ENCODE measurements at places on chromosomes 2 and 18.

DNA sequence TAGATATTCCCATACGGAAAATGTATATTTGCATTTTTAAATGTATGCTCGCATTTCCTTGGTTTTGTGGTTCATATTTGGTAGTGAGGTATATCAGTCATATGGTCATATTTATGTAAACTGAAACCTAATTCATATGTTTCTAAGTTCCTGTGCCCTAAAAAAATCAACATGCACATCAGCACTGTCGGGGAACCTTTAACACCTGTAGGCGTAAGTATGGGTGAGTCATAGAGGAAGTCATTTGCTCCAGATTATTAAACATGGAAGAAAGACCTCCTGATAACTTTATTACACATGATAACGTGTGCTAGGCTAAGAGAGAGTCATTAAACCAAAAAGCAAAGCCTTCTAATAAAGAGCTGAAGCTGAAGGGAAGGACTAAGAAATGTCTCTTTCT, 437.7 kb downstream of the NRXN1 start:
- DNase-seq: no peak

GRCh38 chr2:133936601-133937000, 317.3 kb upstream of the MGAT5 start:
- DNase-seq: no peak

DNA sequence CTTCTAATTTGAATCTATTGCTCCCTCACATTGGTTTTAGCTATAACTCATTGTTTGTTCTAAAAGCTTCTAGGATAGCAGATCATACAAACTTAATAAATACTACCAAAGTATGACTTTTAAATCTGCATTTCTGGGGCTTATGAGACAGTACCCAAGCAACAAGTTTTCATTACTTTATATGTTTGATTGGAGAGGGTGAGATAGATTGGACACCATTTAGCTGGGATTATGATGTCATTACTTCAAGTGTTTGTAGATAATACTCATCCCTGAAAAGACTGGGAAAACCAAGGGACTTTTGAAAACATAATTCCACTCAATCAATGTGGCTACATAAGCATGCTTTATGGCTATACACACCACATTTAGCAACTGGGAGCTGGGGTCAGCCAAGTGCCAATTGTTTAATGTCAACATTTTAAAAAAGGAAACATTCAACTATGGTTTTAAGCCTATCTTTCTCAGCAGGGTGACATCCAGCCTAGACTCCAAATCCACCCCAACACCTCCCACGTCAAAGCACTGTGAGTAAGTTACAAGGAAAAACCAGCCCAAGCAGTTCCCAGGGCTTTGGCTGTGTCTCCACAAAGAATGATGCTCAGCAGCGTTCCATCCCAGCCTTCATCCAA, 119.9 kb downstream of the ETAA1 start:
- DNase-seq: peak; percentile 96

DNA sequence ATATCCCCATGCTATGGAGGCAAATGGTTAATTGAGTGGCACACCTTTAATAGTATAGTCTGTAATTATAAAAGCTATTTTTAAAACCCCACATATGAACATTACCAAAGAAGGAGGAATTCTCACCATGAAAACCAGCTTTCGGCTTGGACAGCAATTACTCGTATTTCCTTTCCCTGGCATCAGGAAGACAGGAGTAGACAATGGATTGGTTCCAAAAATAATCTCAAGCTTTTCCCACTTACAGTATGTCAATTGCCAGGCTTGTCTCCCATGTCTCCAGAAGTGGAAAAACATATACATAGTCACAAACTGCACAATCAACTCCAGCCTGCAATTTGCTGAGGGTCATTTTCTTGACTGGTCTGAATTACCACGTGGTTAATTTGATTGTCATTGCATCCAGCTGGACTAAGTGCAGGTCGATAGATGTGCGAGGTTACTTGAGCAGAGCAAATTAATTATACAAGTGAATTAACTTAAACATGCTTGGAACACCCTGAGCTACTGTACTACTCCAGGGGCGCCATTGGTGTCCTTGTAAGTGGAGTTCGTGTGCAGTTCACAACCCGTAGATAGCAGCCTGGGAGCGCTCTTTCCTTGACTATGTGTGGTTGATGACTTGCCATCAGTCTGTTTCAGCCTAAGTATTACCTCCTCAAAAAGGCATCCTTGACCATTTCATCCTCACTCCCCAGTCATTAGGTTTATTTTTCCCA, 124.3 kb upstream of the PELI1 start:
- no peak for DNase-seq

DNA sequence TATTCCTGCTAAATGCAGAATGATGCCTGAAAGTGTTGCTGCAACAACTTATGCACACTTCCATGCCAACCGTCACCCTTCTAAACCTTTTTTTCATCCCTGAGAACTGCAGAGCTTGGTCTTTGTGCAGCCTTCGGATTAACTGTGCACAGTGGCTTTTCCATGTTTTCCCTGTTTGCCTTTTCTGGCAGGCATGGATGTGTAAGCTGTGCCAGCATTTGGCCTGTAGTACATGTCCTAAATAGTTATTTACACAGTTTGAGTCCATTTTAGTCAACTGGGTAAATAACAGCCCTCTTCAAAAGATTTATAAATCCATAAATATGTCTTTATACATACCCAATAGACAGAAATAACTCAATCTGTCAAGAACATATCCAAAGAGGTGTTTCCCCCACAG, 31.5 kb downstream of the MEIS1 start:
- DNase-seq: no peak

DNA sequence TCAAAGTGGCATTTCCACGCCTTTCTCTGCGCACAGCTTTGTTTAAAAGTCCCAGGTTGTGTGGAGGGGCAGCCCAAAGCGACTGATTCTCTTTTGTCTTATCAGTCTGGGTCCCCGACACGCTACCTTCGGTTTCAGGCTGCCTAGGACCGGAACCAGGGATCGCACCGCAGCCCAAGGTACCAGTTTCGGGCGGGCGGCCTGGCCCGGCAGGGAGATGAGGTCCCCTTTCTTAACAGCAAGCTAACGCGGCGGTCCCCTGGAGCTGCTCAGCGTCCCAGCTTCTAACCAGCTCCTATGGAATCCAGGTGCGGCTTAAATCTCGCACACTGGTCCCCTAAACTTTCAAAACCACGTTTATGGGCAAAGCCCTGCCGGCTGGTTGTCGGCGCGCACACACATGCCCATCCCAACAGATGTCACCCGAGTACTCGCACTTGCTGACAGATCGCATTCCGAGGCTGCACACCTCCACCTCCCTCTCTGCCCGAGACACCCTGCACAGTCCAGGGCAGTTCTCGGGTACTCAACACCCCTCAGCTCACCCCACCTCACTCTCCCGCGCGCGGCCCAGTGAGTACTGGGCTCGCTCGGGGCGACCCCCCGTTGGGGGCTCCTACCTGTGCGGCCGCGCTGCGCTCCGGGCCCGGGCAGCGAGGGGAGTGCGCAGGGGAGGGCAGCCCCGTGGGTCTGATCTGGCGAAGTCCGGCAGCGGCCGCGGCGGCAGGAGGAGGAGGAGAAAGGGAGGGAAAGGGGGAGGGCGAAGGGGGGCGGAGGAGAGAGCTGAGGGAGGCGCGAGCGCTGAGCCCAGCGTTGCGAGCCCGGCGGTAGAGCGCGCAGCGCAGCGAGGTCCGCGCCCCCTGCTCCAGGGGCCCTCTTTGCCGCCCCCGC, at the start of gene EFEMP1:
TSS of gene EFEMP1 (minus strand) at position 692 of the 891 bp plus-strand sequence. CDS start 1,342 bp downstream, outside the sequence.
- DNase-seq: peak; percentile 61

GRCh38 chr2:231581328-231581727, 11.3 kb upstream of the TEX44 start:
- no peak for DNase-seq

GRCh38 chr2:213934560-213934959, 476.3 kb upstream of the VWC2L start:
- DNase-seq: peak; percentile 15

DNA sequence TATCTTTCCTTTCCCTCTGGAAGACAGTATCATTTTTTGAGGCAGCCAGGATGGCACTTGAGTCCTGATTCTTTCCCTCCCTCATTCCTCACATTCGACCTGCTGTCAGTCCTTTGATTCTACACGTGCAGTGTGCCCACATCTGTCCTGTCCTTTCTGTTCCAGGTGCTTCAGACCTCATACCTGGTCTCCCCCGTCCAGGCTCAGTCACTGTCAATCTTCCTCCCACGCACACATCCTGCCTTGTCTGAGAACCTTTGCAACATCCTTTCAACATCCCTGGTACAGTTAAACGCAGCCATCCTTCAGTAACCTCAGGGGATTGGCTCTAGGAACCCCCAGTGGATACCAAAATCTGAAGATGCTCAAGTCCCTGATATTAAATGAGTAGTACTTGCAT, 10.1 kb downstream of the BCL2 start:
- DNase-seq: no peak

- DNase-seq: no peak
These were observed 126.9 kb downstream of the NFATC1 start for GRCh38 chr18:79522451-79523205.

GRCh38 chr18:62690236-62690815, 25.0 kb upstream of the PHLPP1 start:
- DNase-seq: no peak

DNA sequence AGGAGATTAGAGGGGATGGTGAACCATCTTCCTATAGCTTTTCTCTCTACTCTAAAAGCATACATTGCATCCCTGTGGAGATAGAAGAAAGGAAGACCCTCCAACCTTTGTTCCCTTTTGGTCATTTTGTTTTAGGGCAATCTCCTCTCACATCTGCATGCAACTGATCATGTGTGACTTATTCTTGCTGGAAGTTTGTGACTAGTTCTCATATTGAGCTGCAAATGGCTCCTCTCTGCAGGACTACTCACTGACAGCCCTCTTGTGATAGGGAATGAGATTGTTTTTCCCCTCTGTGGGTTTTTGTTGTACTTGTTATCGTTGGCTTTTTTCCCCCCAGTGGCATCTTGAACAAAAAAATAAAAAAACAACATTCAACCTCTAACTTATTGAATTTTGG, 416.0 kb upstream of the CNTNAP5 start:
- no peak for DNase-seq

DNA sequence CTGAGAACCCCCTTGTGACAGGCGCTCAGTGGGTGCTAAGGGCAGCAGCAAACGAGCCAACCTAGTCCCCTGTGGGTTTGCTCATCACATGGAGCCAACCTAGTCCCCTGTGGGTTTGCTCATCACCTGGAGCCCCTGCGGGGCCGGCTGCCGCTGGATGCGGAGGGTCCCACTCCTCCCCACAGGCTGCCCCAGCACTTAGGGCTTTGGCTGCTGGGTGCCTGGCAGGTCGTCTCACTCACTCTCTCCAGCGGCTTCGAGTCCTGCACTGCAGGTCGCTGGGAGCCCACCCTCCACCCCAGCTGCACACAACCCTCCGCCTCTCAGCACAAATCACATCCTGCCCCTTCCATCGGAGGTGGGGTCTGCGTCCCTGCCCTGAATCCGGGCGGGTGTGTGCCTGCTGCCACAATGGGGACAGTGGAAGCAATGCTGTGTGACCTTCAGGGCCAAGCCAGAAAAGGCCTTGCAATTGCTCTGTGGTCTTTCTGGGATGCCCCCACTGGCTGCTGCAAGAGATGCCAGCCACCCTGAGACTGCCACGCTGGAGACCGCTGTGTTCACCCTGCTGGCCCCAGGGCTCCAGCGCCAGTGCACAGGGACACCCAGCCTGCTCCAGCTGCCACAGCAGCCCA, 248.1 kb upstream of the SALL3 start:
- no peak for DNase-seq

Data from fibroblast of villous mesenchyme (primary cell).